ENCODE measurements at places on chromosomes 13 and 19.

- DNase-seq = no peak
These were observed 518 bp downstream of the TFDP1 start for GRCh38 chr13:113584870-113585671.

DNA sequence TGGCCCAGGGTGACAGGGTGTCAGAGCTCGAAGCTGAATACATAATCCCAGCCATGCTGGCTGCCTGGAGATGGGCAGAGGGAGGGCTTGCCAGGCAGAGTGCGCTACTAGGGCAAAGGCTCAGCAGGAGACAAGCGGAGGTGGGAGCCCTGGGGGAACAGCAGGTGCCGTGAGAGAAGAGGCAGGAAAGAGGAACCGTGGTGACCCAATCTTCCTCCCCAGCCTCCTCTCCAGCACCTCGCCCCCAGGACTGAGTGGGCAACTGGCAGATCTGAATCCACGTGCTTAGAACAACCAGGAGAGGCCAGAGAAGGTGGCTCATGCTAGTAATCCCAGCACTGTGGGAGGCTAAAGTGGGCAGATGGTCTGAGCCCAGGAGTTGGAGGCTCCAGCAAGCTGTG, 11.0 kb upstream of the CCL25 start:
- DNase-seq = no peak

DNA sequence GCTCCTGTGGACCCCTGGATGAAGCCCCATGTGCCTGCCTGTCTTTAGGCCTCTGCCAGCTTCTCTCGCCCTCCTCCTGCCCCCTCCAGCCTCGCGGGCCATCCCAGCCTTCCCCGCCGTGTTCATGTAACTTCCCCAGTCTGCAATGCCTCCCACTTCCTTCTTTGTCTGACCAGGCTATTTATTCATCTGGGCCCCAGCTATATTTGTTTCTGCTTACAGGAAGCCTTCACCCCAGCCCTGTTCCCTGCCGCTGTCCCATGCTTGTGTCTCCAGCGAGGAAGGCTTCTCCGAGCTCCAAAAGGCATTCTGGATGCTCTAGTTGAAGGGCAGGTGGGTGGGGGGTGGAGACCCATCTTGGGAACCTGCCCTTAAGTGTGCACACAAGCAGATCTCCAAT, 7.9 kb upstream of the C3 start:
- no peak for DNase-seq

DNA sequence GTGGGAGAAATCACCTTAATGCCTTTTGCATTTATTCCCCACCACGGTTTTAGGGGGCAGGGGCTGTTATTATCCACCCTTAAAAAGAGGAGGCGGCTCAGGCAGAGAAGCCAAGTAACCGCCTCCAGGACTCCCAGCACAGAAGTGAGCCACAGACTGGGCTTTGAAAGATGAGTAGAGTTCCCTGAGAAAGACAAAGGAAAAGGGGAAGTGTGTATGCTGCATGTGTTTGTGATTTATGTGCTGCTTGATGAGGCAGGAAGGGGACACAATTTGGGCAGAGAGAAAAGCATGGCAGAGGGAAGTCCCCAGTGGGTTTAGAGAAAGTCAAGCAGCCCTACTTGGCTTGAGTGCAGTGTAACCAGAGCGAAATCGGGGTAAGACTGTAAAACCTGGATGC, 85.0 kb downstream of the DOCK9 start:
- no peak for DNase-seq

DNA sequence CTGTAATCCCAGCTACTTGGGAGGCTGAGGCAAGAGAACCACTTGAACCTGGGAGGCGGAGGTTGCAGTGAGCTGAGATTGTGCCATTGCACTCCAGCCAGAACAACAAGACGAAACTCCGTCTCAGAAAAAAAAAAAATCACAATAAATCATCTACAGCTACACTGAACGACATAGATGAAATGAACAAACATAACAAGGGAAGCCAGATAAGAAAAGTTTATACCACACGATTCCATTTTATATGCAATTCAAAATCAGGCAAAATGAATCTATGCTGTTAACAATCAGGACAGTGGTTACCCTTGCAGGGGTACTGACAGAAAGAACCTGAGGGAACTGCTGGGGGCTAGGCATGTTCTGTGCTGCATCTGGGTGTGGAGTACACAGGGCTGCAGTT, 5.7 kb downstream of the XRCC1 start:
- no peak for DNase-seq

GRCh38 chr13:71661921-71662320, 205.1 kb downstream of the DACH1 start:
- no peak for DNase-seq

DNA sequence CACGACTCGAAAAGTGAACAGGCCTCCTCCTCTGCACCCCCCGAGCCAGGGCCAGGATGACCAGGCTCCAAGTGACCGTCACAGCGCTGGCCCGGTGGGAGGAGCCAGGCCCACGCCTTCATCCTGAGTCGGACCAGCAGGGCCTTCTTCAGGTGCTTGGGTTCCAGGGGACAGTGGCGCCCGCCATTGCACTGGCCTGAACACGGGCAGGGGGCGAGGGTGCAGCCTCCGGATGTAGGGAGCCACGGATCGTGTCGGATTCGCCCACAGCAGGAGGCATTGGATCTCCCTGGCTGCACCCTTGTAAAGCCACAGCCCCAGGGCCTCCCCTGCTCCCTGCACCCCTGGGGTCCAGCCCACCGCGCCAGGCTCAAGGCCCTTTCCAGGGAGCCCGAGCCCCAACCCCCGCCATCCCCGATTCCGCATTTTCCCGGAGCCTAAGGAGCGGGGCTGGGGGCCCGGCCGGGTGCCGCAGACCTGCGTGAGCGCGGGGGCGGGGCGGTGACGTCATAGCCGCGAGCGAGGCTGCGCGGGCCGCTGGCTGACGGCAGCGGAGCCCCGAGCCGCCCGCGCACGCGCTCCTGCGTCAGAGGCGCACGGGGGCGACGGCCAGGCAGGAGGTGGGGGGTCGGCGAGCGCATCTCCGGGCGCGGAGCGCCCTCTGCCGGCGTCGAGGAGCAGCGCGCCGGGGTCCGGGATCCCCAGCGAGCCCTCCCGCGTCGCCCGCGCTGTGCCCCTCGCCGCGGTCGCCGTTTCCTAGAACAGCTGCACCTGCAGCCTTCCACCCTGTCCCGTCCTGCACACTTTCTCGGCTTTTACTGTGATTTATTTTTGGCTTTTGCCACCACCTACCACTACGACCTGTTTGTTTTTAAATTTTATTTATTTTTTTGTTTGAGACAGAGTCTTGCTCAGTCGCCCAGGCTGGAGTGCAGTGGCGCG, 1.5 kb upstream of the ATP5F1D start:
- peak; percentile 48 for DNase-seq

- no peak for DNase-seq
These were observed 27.7 kb downstream of the CYP2B6 start for GRCh38 chr19:41018736-41019290.

DNA sequence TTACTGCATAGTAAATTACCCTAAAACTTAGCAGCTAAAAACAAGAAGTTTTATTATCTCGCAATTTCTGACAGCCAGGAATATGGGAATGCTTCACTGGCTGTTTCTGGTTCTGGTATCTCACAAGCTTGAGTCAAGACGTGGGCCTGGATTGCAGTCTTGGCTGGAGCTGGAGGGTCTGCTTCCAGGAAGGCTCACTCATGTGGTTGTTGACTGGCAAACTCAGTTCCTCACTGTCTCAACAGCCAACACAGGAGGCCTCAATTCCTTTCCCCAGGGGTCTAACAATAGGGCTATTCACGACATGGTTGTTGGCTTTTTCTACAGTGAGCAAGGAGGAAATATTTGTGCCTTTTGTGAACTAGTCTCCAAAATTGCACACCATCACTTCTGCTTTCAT, 146.3 kb downstream of the GPC5 start:
- no peak for DNase-seq

DNA sequence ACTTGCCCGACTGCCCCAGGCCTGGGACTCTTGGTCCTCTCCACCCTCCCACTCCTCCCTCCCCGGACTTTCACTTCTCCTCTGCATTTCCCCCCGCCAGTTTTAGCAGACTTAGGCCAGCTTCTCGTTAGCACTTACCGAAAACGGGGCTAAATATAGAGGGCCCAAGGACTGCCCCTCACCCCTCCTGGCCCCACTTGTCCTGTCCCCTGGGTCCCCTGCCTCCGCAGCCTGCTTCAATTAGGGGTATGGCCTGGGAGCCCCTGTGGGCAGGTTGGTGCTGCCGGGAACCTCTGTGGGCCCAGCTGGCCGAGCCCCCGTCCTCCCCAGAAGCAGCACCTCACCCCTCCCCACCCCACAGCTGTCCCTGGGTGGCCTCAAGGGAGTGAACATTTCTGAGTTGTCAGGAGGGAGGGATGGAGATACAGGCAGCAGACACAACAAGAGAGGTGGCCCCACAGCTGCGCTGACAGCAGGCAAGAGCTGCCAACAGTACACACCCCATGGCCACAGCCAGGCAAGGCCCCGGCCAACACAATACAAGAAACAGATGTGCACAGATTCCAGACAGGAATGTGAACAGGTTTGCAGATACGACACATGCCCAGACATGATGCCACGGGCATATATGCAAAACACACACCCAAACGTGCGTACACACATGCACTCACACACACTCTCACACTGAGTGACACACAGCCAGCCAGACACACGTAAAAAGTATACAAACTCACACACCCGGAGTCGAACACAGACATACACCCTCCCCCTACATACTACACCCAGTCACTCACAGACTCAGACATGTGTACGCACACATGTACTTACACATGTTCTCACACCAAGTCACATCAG, 2.6 kb downstream of the POU2F2 start:
- no peak for DNase-seq

- DNase-seq = no peak
These were observed 33.0 kb downstream of the PTPRS start for GRCh38 chr19:5307655-5308054.

DNA sequence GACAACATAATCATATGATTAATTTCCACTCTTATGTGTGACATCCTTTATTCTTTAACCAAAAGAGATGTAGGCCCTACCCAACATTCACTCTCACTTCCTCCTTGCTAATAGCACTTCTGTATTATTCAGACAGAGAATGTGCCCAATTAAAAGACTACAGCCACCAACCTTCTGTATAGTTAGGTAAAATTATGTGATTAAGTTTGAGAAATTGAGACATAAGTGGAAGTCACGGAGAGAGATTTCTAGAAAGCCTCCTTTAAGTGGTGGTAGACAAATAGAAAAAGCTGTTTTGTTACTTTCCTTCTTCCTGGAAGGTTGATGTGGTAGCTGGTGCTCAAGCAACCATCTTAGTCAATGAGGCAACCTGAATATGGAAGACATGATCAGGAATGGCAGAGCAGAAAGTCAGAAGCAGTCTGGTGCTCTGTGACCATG, 14.8 kb downstream of the EPSTI1 start:
- no peak for DNase-seq

DNA sequence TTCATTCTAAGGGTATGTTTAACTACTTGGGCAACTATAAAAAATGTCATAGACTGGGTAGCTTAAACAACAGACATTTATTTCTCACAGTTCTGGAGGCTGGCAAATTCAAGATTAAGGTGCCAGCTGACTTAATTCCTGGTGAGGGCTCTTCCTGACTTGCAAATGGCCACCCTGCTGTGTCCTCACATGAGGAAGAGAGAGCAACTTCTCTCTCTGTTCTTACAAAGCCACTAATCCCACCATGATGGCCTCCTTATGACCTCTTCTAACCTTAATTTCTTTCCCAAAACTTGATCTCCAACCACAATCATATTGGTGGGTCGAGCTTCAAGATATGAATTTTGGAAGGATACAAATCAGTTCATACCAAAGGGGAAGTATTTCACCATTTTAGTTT, 399.0 kb downstream of the DCT start:
- no peak for DNase-seq

GRCh38 chr13:101493541-101493940, 41.1 kb downstream of the ITGBL1 start:
- no peak for DNase-seq

- no peak for DNase-seq
These were observed 1537.9 kb upstream of the PRR20A start for GRCh38 chr13:55602784-55603183.

- DNase-seq = no peak
These were observed 527.5 kb downstream of the RFC3 start for GRCh38 chr13:34345258-34345965.

DNA sequence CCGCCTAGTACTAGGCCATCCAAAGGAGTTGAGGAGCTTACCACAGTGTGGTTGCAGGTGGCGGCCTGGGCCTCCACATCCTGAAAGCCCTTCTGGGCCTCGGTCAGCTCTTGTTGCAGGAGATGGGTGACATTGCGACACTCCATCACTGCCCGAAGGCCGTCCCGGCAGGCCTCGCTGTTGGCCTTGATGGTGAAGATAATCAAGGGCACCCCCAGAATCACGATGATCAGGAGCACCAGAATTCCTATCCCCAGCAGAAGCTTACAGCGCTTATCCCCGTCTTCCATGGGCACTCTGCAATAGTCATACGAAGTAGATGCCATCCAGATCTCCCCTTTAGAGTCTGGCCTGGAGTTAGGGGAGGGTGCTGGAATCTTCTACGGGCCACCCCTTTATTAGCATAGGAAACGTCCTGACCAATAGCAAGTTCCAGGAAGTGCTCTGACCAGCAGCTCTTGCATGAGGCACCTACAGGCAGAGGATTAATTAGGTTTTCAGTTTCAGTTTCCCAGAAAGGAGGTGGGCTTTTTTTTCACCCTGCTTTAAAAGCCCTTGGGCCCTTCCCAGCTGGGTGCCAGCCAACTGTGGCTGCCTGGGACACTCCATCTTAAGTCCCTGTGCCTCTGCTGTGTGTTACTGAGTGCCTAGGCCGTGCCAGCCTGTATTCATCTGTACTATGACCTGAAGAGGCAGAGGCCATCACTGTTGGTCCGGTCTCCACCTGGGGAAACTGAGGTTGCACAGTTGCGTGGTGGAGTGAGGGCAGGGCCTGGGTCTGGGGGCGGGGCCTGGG, at the start of gene BST2:
Gene BST2 (minus strand): TSS at position 381 of the 796 bp plus-strand sequence. CDS start 55 bp downstream, at position 326.
- no peak for DNase-seq

- no peak for DNase-seq
These were observed 68.0 kb upstream of the GPR183 start for GRCh38 chr13:99374994-99375737.

GRCh38 chr13:91347996-91348905, 764 bp downstream of the MIR17HG start:
- no peak for DNase-seq

GRCh38 chr13:19673473-19674430, 40.3 kb downstream of the MPHOSPH8 start:
- DNase-seq = no peak

GRCh38 chr13:69955271-69955670, 152.4 kb upstream of the ATXN8OS start:
- DNase-seq = no peak

DNA sequence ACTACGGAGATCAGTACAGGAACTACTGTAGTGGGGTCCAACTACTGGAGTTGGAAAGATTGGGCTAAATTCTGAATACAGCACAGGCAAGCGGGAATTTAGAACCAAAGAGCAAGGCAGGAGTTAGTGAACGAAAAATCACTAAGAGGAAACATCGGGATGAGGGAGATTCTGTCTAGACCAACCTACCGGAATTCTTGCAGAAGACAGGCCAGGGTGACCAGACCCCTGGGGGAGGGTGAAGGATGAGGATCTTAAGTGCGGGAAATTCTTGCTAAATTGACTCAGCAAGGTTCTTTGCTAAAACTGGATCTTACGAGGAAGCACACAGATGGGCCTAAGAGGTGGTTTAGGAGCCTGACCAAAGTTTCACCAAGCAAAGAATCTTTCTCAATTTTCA, 13.2 kb upstream of the PSPC1 start:
- no peak for DNase-seq
